ENCODE measurements at places on chromosomes 16 and 17. TPM values are rescaled to one million over a fixed set of nuclear protein-coding genes. Genes with fewer than 3 reads are reported as not detected.

- DNase-seq: no peak
Observed at GRCh38 chr16:84822990-84823389, 3.2 kb downstream of the CRISPLD2 start.

GRCh38 chr17:69375229-69375628 lies 39.3 kb upstream of the MAP2K6 start:
- no peak for DNase-seq

- no peak for DNase-seq
Observed at GRCh38 chr16:64478252-64478906, 643.5 kb downstream of the CDH11 start.

DNA sequence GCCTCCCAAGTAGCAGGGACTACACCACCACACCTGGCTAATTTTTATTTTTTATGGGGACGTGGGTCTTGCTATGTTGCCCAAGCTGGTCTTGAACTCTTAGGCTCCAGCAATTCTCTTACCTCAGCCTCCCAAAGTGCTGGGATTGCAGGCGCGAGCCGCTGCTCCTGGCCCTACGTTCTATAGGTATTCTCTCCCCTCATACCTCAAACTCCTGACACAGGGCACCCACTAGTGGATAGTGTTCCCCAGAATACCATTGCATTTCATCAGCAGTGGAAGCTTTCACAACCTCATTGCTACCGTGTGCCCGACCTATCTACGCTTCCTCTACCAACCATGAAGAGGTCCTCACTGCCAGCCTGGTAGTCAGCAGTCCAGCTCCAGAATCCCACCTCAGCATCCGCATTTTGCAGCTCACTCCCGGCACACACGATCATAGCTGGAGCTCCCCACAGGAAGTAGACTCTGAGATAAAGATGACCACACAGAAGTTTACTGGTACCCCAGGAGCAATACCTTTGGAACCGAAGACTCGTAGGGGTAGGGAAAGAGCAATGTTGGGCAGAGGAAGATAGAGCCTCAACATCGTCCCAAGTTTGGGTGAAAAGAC lies 9.3 kb downstream of the CTRB2 start:
- DNase-seq: no peak

FLCN gene
- 144 TPM for total RNA-seq

PHOSPHO1 gene
- 0.15 TPM for total RNA-seq

Measured in B cell (primary cell).